COR-L47 (cell line): ENCODE measurements at places on chromosomes 11 and 22.

GRCh38 chr22:46063846-46064227 is 86.5 kb upstream of the PPARA start:
- DNase-seq, result no peak

DNA sequence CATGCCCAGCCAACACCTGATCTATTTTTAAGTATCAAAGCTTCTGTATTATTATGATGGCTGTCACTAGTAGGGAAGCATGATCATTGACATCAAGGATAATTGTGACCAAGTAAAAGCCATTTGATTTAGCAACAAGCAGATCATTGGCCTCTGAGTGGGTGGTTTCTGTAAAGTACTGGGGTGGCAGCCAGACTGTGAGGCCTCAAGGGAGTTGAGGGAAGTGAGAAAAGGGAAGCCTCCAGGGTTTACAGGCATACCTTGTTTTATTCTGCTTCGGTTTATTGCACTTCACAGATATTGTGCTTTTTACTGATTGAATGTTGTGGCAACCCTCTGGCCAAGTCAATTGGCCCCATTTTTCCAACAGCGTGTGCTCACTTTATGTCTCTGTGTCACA is 60.1 kb downstream of the PRR5L start:
- DNase-seq, result no peak

GRCh38 chr11:116661056-116661455 is 111.7 kb downstream of the BUD13 start:
- DNase-seq, result no peak

- DNase-seq, result no peak
Measured at GRCh38 chr11:132475026-132475425, 1057.3 kb downstream of the OPCML start.

DNA sequence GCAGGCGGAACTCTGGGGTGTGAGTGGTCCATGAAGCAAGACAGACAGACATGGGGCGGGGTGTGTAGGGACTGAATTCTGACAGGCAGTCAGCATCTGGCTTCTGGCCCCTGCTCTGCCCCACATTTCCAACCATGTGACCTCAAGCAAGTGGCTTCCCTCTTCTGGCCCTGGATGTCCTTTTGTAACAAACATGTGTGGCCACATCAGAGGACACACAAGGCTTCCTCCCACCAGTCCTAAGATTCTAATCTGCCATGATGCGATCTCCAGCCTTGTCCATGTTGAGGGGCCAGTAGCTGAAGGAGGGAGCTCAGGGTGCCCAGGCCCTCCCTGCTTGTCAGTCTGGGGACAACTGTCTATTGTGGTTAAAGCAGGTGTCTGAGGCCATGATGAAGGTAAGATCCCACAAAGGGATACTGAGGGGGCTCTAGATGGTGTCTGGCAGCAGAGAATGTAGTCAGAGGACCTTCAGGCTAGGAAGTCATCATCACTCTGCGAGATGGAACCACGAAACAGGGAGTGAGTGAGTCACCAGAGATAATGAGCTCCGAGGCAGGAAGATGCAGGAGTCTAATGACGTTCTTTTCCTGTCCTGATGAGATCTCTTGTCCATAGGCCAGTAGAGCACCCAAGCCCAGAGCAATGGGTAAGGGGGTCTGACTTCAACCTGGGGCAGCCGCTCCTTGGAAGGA is 27.4 kb downstream of the DRD2 start:
- no peak for DNase-seq

DNA sequence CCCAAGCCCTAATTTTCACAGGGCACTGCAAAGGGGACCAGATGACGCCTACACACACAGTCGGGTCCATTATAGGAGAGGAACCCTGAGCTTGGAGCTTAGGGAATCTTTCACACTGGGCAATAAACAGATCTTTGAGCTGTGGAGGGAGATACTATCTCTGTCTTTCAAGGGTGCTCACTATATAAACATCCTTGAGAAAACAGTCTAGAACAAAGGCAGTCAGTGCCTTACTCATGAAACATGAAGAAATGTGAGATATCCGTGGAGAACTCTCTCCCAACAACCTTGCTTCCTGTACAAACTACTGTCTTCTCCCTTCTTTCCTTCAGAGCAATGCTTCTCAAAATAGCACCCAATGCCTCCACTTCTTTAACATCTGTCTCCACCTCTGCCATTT is 109.0 kb upstream of the APOA1 start:
- no peak for DNase-seq

GRCh38 chr11:121514432-121515334 is 61.9 kb upstream of the SORL1-AS1 start:
- peak; percentile 82 for DNase-seq

GRCh38 chr22:33440756-33441155 is 382.6 kb upstream of the SYN3 start:
- no peak for DNase-seq

- DNase-seq, result no peak
Measured at GRCh38 chr22:19110064-19110458, 12.2 kb downstream of the DGCR2 start.

DNA sequence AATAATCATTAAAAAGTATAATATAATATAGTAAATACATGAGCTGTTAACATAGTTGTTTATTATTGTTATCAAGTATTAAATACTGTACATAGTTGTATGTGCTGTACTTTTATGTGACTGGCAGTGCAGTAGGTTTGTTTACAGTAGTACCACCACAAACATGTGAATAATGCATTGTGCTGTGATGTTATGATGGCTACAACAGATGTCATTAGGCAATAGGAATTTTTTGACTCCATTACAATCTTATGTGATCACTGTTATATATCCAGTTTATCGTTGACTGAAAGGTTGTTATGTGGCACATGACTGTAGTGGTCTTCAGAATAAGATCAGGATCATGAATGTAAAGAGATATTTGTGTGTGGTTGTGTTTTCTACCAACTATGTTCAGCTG is 577.8 kb downstream of the JRKL start:
- DNase-seq, result no peak

- no peak for DNase-seq
Measured at GRCh38 chr11:72657411-72658100, 16.7 kb downstream of the PDE2A start.

DNA sequence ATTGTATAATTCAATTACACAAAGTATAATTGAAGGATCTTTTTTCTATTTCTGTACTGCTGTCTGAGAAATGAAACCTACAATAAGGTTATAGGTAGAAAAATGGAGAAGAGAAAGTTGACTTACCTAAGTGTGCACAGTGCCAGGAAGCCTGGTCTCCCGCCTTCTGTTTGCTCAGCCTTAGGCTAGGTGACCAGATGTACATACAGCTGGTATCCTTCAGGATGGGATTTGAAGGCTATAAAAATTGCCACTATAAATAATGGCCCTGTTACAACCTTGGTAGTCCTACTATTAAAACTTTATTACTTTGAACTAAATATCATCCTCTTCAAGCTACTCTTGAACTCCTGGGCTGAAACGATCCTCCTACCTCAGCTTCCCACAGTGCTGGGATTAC is 19.7 kb downstream of the OR51E2 start:
- DNase-seq, result peak; percentile 48

DNA sequence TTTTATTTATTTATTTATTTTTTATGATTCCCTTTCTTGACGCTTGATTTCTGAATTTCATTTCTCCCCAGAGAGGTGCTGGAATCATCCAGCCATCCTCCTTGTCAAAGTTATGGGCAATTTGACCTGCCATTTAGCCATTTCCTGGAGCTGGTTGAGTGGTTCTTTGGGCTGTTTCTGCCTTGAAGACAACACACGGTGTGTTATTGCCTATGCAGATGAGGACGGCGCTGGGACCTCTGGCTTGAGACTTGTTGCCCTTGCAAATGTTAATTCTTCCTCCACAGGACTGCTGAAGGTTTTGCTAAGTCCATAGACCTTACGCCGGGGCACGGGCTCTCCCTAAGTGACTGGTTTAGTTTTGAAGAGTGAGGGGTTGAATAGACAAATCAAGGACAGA is 147.9 kb upstream of the PLET1 start:
- no peak for DNase-seq

- no peak for DNase-seq
Measured at GRCh38 chr11:120575461-120575860, 63.9 kb downstream of the GRIK4 start.

DNA sequence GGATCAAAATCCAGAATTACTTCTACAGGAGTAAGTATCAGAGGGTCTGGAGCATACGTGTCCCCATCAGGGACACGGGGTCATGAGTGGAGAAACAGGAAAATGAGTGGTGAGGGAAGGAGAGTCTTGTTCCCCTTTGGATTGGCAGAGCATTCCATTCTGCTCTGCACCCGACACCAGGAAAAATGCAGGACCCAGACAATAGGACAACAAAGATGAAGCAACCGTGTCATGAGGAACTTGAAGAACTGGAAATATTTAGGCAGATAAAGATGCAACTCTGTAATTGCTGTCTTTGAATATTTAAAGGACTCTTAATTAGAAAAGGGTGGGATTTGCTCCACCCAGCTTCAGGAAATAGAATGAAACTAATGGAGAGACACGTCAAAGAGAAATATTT is 89.0 kb upstream of the BLID start:
- DNase-seq, result no peak

GRCh38 chr22:27194096-27194748 is 536.8 kb downstream of the MIAT start:
- no peak for DNase-seq

- DNase-seq, result peak; percentile 38
Measured at GRCh38 chr11:104529213-104529612, 365.3 kb upstream of the PDGFD start.

- DNase-seq, result no peak
Measured at GRCh38 chr11:132785878-132786277, 746.4 kb downstream of the OPCML start.

DNA sequence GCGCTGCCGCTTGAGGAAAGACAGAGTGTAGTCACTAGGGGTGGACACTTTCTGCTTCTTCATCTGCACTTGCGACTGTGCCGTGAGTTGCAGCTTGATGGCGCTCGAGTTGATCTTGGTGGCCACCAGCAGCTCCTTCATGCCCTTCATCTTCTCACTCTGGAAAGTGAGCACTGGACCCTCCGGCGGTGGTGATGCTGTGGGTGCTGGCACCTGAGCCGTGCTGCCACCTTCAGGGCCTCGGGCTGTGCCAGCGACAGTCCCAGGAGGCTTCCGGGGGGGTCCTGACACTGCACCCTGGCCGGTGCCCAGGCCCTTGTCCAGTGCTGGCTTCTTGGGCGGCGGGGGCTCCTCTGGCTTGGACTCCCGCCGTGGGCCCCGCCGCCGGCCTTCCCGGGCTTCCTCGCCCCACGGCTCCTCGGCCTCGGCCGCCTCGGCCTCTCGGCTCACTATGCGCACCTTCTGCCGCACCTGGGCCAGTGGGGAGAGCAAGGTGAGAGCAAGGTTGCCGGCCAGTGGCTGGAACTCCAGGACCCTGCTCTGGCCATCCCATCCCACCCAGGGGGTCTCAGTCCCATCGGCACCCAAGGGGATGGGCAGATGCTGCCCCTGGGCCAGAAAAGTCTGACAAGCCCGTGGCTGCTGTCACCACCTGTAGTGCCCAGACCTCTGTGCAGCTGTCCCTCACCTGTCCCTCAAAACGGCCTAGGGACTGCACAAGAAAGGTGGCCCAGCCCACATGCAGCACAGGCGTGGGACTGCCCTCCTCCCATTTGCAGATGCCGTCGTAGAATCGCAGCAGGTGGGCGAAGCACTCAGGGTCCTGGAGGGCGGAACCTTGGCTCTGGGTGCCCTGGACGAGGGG is 1.6 kb upstream of the MAP4K2 start:
- no peak for DNase-seq

- peak; percentile 50 for DNase-seq
Measured at GRCh38 chr11:12411806-12412727, 34.7 kb downstream of the PARVA start.

GRCh38 chr11:387193-387793 is 6.7 kb upstream of the PKP3 start:
- no peak for DNase-seq

GRCh38 chr11:32316232-32316631 is 119.1 kb downstream of the WT1 start:
- no peak for DNase-seq

DNA sequence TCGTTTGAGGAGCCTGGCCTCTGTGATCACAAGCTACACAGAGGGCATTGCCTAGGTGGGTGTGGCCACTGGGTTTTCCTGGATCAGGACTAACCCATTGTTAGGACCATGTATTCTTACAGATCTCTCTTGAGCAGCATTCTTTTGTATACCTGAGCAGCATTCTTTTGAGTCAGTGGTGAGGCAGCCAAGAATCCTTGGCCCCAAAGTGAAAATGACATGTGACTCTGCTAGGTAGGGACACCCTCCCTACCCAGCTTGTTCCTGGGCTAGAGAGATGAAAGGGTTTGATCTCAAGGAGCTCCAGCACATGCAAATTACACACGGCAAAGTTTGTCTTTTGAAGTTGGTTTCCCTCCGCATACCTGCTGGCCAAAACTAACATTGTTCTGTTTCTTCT is 55.0 kb upstream of the HORMAD2 start:
- DNase-seq, result no peak

- DNase-seq, result no peak
Measured at GRCh38 chr11:69587454-69588090, 53.4 kb upstream of the CCND1 start.

- DNase-seq, result no peak
Measured at GRCh38 chr11:75200531-75200930, 40.0 kb upstream of the TPBGL start.

DNA sequence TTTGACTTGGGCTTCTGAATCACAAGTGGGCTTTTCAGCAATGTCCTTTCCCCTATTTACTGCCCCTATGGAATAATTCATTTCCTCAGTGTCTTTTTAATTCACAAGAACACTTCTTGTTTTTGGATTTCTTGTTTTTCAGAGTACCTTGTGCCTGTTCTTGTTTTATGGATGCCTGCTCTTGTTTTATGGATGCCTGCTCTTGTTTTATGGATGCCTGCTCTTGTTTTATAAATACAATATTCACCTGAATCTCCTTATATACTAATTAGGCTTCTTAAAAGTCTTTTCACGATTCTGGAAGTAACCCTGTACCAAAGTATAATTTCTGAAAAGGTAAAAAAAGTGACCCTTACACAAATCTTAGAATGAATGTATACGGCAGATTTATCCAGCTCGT is 32.8 kb downstream of the CACNA1I start:
- DNase-seq, result no peak

DNA sequence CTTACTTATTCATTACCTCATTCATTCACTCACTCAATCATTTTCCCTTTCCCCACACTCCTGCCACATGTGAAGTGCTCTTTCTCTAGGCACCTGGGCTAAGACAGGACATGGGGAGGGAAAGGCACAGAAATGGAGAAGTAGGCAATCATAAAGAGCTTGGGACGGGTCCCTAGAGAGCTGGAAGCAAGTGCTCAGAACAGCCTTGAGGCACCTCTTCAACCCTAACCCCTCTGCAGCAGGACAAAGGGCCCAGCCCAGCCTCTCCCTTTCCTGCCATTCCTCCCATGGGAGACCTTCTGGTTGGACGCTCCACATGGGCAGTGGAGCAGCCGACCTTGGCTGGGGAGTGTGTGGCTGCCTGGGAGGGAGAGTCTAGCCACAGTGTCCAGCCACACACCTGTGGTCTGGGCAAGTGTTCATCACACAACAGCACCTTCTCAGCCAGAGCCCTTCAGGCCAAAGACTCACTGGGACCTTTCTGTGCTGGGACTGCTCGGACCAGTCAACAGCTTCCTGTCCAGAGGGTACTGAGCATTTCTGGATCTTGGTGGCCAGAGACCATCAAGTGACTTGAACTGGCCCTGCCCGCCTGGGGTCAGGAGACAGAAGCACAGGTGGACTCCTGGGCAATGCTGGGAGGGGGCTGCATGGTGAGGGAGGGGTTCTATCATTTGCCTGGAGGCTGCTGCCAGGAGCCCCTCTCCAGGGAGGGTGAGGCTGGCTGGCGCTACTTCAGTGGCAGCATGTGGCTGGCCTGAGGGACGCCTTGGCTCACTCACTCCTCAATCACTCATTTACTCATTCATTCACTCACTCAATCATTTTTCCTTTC is 1.0 kb upstream of the MUC5AC start:
- no peak for DNase-seq

GRCh38 chr22:31692186-31692886 is 30.3 kb upstream of the PISD start:
- no peak for DNase-seq
